Liver (tissue), 10 donors: ENCODE measurements at places on chromosomes 2 and 18. TPM values are rescaled to one million over a fixed set of nuclear protein-coding genes. Genes with fewer than 3 reads are reported as not detected.

Gene PTRHD1
- 9.9 TPM for total RNA-seq

Gene CYP27A1
- 354 TPM for total RNA-seq

Gene MOGAT1
- total RNA-seq, result not detected

Gene STARD6
- not detected for total RNA-seq

Gene FBLN7
- total RNA-seq, result 2.1 TPM

Gene C2orf66
- not detected for total RNA-seq

Gene STARD7
- total RNA-seq, result 72.0 TPM

Gene KCNIP3
- total RNA-seq, result 0.65 TPM

Gene RTP5
- under 0.01 TPM for total RNA-seq

Gene FSIP2
- total RNA-seq, result 0.05 TPM

Gene KIF1A
- 0.08 TPM for total RNA-seq
